Activated CD4-positive, alpha-beta memory T cell treated with anti-CD3 and anti-CD28 coated beads, Interleukin-2, amount 10 ng/mL, durations not matched to agents 7 days and 5 days (primary cell): ENCODE measurements at places on chromosomes 5 and 9.

GRCh38 chr5:143180751-143181150 lies 222.7 kb downstream of the NR3C1 start:
- no peak for DNase-seq

DNA sequence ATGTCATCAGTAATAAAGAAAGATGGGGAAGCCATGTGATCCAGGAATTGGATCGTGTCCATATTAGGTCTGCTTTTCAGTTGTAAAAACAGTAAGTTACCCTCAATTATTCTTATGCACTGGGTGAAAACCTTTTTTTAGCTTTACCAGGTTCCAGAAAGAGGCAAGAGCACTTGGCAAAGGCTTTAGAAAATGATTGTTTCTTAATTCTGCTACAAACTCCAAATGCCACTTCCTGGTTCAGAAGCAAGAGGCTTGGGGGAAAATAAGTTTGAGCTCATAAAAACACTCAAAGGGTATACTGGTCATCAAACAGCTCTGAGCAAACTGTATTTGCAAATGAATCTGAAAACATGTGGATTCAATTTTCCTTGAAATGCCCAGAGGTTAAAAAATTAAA lies 615.6 kb downstream of the EBF1 start:
- DNase-seq: no peak

- DNase-seq: no peak
Measured at GRCh38 chr9:22129133-22129532, 120.0 kb upstream of the CDKN2B start.

DNA sequence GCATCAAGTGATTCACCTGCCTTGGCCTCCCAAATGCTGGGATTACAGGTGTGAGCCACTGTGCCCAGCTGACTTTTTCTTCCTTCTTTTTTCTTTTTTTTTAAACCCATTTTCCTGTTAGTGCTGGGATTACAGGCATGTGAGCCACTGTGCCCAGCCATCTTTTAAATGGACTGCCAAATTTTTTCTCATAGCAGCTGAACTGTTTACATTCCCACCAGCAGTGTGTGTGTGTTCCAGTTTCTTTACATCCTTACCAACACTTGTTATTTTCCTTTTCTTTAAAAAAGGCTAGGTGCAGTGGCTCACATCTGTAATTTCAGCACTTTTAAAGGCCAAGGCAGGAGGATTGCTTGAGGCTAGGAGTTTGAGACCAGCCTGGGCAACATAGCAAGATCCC lies 76.9 kb downstream of the UBE2R2 start:
- no peak for DNase-seq

- DNase-seq: no peak
Measured at GRCh38 chr9:88776717-88777497, 214.4 kb upstream of the S1PR3 start.

DNA sequence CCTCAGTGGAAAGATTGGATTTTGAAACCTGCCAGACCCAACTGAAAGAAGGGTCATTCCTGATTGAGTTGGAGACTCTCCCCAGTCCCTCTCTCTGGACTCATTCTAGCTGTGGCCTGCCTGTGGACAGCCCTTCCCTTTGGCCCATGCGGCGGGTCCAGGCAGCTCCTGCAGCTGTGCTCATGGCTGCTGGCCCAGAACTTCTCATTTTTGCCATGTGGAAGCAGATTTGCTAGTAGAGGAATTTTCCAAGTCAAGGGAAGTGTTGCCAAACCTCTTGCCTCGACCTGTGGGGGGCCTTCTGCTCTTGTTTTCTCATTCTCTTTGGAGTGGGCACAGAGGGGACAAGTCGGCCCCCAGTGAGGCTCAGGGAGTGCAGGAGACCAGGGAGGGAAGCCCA lies 89.2 kb downstream of the ANKRD33B start:
- DNase-seq: no peak

DNA sequence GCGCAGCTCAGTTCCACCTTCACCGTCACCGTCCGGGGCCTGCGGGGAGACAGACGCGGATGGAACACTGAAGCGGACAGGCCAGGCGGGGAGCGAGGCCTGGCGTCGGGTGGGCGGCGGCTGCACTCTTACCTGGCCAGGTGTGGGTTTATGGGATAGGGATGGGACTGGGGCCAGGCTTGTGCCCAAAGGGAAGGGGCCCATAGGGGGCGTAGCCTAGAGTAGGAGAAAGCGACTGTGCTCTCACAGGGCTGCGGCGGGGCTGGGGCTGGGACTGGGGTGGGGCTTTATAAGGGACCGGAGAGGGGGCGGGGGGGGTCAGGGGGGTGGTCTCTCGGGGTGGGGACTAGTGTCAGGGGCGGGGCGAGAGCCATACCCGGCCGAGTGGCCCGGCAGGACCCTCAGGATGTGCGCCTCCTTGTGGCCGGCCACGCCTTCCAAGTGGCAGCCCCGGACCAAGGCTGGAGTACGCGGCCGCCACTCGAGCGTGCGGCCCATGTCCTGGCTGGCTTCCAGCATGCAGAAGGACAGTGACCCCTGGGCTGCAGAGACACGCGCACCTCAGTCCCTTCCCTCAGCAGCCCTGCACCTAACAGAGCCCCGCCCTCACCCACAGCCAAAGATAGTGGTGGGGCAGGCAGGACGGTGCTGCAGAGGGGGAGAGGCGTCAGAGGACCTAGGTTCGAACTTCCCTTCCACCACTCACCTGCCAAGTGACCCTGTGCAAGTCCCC lies 22.8 kb downstream of the FPGS start:
- no peak for DNase-seq

GRCh38 chr9:133202688-133203453 lies 6.2 kb downstream of the OBP2B start:
- DNase-seq: no peak

DNA sequence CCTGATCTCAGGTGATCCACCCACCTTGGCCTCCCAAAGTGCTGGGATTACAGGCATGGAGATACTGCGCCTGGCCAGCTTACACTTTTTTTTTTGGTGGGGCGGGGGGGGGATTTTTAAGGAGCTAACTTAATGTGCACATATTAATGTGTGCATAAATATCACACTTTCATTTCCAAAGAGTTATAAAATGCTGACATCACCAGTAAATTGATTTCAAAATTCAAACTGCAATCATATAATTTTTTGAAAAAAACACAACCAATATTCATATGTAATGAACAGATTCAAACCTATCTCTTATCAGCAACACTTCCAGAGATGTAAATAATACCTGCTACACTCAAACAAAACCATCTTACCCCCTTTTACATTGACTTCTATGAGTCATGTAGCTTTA lies 1006.6 kb upstream of the DMAC1 start:
- no peak for DNase-seq

- peak; percentile 84 for DNase-seq
Measured at GRCh38 chr9:88388203-88388885, at the start of gene SPIN1. Gene SPIN1 (plus strand): TSS chr9:88388444. CDS start chr9:88426540, 38,096 bp downstream.

- DNase-seq: no peak
Measured at GRCh38 chr5:137375741-137376526, 123.2 kb downstream of the SPOCK1 start.

GRCh38 chr5:98694902-98695301 lies 78.6 kb upstream of the RGMB start:
- no peak for DNase-seq

DNA sequence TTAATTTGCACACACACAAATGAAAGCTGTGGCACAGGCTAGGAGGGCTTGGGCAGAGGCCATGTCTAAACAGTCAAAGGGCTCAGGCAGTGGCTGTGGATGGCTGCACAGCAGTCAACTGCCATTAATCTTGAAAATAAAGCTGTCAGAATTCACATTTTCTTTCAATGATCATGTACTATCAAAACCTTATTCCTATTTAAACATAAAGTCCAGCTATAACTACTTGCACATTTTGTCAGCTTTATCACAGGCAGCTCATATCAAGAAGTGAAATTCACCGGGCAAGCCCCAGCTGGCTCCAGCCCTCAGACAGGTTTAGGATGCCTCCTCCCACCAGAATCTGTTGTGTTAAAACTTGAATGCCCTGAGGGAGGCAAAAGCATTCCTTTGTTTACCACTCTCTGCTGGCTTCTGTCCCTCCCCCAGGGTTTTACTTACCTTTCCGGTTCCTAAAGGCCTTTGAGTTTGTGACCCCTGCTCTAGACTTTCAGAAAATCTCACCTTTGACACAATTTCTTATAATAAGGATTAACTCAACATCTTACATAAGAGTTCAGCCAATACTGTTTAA lies 54.9 kb upstream of the GRAMD2B start:
- DNase-seq: no peak

GRCh38 chr5:141354900-141355469 lies at the start of gene PCDHGA4:
Gene PCDHGA4 (plus strand): TSS chr5:141355021. CDS start chr5:141355108, 87 bp downstream.
- no peak for DNase-seq

GRCh38 chr5:178209334-178210072 lies 5.2 kb downstream of the HNRNPAB start:
- no peak for DNase-seq

- no peak for DNase-seq
Measured at GRCh38 chr5:145948921-145949320, 12.5 kb downstream of the SH3RF2 start.

DNA sequence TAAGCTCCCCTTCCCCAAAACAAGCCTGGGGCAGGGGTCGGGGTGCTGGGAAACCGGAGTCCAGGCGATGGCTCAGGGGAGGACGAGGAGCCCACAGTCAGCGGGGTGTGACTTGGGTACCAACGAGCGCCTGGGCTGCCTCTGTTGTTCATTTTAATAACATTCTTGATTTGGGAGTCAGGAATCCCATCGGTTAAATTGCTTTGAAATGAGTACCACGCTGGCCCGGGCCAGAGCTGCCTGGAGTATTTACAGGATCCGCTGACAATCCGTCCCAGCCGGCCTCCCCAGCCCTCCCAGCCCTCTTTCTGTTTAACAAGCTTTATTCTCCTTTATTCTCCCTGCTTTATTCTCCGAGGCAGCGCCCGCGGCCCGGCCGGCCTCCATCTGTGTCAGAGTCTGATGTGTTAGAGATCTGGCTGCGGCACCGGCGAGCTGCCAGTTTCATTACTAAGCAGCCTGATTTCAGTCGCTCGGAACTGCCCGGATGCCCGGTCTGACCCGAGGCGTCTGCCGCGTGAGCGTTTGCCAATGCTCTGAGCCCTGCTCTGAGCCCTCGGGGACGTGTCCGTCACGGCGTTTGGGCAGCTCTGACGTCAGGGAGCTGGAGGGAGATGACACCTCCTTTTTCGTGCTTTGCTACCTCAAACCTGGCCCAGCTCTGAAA lies 16.5 kb upstream of the QRFP start:
- DNase-seq: no peak

- DNase-seq: no peak
Measured at GRCh38 chr9:88775559-88775958, 215.7 kb upstream of the S1PR3 start.

- no peak for DNase-seq
Measured at GRCh38 chr5:37701868-37702267, 138.0 kb downstream of the GDNF start.

DNA sequence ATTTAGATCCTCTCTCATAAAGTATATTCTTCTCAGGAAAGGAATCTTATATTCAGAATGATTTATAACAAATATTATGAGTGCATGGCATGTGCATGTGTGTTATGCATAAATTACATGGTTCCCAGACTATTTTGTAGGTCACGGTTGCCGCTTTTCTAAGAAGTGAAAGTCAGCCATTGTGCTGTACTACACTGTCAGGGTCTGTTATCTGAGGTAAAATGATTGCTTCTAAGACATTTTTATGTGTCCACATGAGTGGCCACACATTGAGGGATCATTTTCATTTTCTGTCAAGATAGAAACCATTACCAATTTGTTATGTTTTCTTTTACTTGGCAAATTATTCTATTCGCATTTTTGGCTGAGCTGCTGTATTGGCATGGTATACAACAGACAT lies 210.8 kb downstream of the CWC27 start:
- DNase-seq: no peak

DNA sequence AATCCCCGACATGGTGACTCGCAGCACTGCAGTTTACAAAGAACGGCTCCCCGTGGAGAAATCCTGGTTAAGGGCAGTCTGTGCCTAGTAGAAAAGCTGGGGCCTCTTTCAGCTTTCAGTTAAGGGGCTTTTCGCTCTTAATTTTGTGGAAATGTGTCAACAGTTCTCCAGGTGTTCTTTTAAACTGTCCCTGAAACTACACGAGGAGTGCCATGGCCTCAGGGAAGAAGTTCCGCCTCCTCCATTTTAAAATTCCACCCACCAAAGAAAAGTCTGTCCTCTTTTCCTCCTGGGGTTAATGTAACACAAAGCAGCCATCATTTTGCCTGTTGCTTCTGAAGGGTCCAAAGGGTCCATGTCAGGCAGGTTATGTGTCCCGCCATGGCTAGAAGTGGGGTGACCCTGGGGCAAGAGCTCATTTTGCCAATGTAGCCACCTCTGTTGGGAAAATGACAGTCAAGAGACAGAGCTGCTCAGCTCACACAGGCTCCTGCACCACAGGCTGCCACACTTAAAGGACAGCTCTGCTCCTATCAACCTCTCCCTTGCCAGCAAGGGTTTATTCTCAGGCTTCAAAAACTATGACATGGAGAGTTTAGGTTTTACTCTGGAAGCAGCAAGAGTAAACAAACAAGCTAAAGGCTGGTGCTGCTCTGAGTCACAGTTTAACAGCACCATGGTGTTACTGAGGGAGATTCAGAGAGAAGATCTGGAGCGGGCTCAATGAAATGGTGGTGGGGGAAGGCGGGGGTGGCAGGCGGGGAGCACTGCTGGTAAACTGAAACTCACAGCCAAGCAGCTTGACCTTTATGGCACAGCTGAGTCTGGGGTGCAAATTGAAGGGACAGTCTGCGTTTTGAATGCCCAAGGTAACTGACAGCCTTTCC lies 3.2 kb downstream of the WHRN start:
- no peak for DNase-seq

DNA sequence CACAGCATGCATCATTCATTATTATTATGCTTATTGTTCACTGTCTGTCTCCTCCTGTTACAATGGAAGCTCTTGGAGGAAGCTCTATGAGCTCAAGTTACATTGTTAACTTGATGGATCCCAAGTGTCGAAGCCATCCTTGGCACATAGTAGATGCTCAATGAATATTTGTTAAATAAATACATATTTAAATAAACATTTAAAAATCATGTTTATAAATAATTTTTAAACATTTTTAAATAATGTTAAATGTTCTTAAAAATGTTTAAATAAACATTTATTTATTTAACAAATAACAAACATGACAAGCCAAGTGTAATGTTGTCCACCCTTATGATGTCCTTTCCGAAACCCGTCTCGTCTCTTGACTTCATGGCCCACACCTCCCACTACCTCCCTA lies 69.5 kb downstream of the USP20 start:
- DNase-seq: no peak

GRCh38 chr5:95996904-95997723 lies 35.5 kb upstream of the ELL2 start:
- DNase-seq: no peak

GRCh38 chr9:19969721-19970120 lies 180.9 kb upstream of the SLC24A2 start:
- no peak for DNase-seq

- DNase-seq: no peak
Measured at GRCh38 chr5:10348258-10348657, 5.2 kb upstream of the MARCHF6 start.

DNA sequence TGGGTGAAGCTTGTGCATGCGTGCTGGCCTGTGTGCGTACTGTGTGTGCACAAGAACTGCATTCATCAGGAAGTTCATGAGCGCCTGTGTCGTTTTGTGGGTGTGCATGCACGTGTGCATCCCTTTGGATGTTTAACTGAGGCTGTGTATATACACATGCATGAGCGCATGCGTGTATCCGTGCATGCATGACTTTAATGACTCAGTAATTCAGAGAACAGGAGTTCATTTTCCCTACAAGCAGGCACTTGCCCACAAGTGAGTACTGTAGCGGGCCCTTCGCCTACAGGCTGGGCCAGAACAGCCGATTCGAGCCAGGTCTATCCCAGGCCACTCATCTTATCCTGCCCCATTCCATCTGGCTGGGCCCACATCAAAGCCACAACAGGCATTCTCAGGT lies 29.8 kb downstream of the CORO2A start:
- no peak for DNase-seq
